ENCODE measurements at places on chromosomes 11 and 22.

DNA sequence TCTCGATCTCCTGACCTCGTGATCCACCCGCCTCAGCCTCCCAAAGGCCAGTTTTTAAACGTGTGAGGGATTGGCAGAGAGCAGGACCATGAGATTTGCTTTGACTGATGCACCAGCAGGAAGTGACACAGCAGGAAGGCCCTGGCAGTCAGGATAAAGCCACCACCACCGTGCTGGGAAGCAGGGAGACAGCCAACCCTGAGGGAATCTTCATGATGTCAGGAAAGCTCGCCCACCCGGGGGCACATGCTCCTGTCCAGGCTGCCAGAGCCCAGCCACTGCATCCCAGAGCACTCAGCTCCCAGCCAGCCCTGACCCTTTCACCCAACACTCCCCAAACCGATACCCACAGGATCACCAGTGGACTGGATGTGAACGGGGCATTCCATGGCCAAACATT is 6.1 kb downstream of the TUBGCP6 start:
- no peak for DNase-seq

DNA sequence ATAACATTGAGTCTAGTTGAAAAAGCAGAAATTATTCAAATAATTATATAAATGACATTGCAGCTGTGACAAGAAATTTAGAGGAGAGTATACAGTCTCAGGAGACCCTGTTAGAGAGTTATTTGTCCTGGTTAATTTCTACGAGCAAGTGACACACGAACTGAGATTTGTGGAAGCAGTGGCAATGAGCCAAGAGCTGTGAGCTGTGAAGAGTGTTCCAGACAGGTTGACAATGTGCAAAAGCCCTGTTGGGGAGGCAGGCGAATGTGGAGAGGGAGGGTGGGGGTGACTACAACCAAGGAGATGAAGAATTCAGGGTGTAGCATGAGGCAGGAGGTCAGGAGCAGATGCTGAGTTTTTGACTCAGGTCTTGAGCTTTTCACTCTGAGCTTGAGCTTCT is 620.2 kb upstream of the TENM4 start:
- DNase-seq: no peak

GRCh38 chr22:36904260-36904880 is 9.1 kb upstream of the CSF2RB start:
- DNase-seq: no peak

GRCh38 chr11:34311126-34311525 is 46.7 kb downstream of the ABTB2 start:
- DNase-seq: no peak

- DNase-seq: no peak
Observed at GRCh38 chr11:33391893-33392251, 134.7 kb downstream of the HIPK3 start.

GRCh38 chr11:126522152-126522551 is 166.7 kb downstream of the ST3GAL4 start:
- no peak for DNase-seq

DNA sequence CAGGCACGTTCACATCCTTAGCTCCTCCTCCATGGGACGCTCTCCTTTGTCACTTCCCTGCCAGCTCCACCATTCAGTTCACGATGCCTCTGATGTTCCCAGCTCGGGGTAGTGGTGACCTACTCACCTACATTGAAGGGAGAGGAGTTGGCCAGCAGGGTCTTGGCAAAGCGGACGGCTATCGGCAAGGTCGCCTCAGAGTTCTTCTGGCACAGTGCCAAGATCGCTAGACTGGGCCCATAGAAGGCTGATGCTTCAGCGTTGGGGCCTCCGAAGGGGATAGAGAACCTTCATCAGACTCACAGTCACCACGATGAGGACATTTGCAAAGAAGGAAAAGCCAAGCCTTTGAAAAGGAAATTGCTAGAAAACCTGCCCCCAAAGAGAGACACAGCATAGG is 3.0 kb downstream of the CBLIF start:
- no peak for DNase-seq

DNA sequence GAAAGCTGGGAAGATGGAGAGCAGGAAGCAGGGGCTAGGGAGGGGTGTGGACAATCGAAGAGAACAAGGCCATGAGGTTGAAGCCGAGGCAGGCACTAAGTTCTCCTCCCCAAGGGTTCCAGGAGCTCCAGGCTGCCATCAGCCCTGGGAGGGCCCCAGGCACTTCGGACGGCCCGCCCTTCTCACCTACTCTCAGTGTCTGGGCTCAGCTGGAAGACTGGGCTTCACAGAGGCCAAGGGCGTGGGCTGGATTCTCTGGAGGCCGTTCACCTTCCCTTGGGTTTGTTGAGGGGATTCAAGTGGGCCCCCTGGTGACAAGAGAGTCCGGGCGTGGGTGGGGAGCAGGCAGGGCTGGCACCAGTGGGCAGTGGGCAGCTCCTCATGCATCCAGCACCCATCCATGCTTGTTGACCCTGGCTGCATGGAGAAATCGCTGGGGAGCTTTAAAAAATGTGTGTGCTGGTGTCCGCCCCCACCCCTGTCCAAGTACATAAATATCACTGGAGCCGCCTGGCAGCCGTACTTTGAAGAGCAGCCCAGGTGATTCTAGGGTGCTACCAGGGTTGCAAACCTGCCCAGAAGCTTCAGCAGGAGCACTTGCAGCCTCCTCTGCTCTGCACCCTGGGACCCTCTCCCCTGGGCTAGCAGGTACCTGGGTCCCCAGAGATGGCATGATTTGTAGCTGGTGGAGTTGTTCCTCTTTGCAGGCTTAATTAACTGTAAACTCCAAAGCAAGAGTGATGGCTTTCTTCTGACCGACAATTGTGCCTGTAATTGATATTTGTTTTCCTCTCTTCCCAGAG is 74.3 kb downstream of the RTL6 start:
- no peak for DNase-seq

DNA sequence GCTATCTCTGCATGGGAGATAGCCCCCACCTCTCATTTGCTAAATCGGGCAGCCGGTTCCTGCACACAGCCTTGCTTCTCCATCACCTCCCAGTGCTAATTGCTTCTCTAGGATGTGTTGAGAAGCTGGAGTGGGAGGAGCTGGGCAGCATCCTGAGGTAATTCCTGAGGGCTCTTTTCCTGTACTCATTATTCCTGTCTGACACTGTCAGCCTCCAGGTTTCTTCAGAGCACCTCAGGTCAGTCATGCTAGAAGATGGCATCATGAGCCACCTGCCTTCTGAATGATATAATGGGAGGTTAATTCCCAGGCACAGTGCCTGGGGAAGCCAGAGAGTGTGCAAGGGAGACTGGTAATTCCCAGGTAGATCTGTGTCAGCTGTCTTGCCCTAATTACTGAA is 133.0 kb downstream of the RAB38 start:
- DNase-seq: no peak

GRCh38 chr22:19271856-19272535 is 19.5 kb downstream of the CLTCL1 start:
- no peak for DNase-seq

- DNase-seq: no peak
Observed at GRCh38 chr11:120383518-120384155, 47.4 kb downstream of the ARHGEF12 start.

GRCh38 chr11:117868088-117868487 is 8.4 kb downstream of the FXYD6 start:
- no peak for DNase-seq

DNA sequence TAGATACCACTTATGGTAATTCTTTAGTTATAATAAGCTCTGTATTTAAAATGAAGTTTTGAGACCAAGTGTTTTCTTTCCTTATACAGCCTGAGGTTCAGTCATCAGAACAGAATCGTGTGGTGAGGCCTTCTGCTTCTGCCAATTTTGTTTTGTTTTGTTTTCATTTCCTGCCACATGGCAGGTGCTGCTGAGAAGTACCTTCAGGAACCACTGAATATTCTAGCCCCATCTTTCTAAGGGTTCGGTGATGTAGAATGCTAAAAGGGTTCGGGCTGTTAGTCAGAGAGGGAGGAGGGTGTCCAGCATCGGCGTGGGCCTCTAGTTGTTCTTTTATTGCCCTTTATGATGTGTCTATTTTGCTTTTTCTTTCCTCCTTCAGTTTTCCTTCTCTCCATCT is 25.8 kb downstream of the TNRC6B start:
- DNase-seq: peak; percentile 61

DNA sequence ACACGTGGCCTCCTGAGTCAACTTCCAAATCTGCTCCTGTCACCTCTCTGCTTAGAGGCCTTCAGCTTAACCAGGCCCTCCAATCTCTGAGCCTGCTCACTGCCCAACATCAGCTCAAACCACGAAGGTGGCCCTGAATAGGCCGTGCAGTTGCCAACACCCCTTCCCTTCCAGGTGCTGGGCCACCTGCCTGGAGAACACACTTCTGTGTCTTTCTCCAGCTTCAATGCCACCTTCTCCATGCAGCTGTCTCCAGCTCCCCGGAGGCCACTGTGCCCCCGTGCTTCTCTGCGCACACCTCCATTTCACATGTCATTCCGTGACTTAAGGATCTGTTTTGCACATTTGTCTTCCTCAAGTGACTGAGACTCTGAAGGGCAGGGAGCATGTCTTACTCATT is 5.3 kb downstream of the RELA start:
- no peak for DNase-seq

- DNase-seq: peak; percentile 61
Observed at GRCh38 chr11:94325681-94326080, 21.3 kb downstream of the IZUMO1R start.

GRCh38 chr11:44638032-44638431 is 72.6 kb downstream of the CD82 start:
- DNase-seq: no peak

GRCh38 chr11:116478205-116478604 is 294.6 kb downstream of the BUD13 start:
- DNase-seq: no peak
